ENCODE measurements at places on chromosomes 5 and 9. TPM values are rescaled to one million over a fixed set of nuclear protein-coding genes. Genes with fewer than 3 reads are reported as not detected.

Gene TAF11L9
- not detected for total RNA-seq

Gene LECT2
- total RNA-seq: not detected

Gene SHISAL2B
- not detected for total RNA-seq

Gene C8G
- total RNA-seq: 0.79 TPM

All from bronchial epithelial cell (primary cell).